Cerebellar nuclear complex (tissue), 1 donor: ENCODE measurements at places on chromosomes 7 and 10.

- DNase-seq, result no peak
Observed at GRCh38 chr10:60942788-60943315, 1.1 kb downstream of the RHOBTB1 start.

DNA sequence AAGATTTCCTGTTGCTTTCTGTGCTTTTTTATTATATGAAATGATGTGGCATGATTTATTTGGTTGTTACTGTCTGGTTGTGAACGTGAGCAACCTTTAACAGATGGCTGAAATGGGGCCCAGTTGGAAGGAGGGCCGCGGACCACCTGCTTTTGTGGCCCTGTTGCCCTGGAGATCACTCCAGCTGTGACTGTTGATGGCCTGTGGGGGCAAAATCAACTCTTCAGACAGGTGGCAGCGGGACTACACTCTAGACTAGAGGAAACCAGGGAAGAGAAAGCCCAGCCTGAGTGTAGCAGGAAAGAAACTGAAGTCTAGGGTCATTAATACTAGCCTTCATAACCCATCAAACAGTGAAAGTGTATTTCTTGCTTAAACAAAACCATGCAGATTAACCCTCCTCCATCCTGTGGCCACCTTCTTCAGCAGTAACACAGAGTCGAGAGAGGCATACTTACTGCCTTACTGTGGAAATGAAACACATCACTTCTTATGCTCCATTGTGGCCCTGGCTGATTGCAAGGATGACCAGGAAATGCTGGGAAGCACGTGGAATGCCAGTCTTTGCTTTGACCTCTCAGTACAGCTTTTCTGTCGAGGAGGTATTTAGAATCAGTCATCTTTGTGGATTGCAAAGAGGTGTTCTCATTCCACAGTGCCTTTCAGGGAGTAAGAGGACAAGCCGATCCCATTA, 80.5 kb downstream of the CCNY start:
- no peak for DNase-seq

GRCh38 chr10:1558906-1559305, 178.4 kb downstream of the ADARB2 start:
- no peak for DNase-seq

DNA sequence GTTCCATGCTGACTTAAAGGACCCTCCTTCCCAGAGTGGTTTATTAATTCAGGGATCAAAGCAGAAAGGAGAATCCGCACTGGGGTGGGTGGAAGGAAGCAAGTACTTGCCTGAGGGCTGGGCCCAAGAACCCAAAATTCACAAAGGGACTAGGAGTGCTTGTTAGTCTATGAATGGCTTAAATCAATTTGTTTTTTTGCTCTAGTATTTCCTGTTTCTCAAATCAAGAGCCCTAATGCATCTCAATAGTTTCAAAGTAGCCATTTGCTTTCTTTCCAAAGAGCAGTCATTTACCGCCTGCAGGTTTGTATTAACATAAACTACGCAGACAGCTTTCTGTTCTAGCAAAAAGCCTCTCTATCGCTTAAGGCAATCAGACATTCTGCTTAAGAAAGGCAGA, 44.2 kb upstream of the SLC35G1 start:
- no peak for DNase-seq

DNA sequence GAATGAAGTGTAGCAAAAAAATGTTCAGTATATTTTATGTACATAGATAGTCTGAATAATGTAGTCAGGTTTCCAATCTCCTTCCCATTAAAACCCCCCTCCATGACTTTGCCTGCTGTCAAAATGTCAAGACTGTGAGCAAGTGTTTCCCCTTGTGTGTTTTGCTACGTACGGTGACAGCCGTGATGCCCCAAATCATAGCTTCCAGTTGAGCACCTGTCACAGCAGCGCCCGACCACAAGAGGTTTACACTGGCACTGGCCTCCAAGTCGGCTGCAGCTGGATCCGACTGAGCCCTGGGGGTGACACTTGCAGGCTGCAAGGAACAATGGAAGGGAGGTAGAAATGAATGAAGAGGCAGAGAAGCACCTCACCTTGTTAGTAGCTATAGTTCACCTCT, 62.3 kb downstream of the LAMB4 start:
- DNase-seq, result no peak

DNA sequence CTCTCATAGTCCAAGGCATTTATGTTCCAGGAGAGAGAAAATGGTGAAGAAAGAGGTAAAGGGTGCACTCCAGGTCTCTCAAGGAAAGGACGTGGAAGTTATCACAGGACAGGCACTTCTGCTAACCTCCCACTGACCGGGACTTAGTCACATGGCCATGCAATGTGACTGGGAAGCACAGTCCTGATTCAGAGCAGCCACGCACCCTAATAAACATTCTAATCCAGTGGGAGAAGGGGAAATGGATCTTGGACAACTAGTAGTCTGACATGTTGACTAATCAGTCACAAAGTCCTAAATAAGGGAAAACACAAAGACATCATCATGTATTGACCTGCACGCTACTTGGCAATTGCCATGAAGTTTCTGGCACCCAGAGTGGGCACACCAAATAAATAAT, 417.5 kb upstream of the ZMIZ1 start:
- DNase-seq, result no peak

DNA sequence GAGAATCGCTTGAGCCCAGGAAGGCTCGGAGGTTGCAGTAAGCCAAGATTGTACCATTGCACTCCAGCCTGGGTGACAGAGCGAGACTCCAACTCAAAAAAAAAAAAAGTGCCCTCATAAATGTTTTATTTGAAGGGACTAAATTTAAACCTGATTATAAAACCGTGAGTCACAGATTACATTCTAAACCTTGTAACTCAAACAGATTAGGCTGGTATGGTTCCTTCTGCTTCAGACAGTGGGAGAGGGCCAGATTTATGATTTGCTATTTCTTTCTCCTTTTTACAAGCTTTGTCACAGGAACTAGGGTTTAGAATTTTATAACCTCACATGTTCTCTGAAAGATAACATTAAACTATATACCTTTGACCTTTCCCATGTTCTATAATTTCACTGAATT, 801.2 kb upstream of the ZWINT start:
- no peak for DNase-seq

GRCh38 chr10:82378146-82378545, 503.2 kb downstream of the NRG3 start:
- no peak for DNase-seq

DNA sequence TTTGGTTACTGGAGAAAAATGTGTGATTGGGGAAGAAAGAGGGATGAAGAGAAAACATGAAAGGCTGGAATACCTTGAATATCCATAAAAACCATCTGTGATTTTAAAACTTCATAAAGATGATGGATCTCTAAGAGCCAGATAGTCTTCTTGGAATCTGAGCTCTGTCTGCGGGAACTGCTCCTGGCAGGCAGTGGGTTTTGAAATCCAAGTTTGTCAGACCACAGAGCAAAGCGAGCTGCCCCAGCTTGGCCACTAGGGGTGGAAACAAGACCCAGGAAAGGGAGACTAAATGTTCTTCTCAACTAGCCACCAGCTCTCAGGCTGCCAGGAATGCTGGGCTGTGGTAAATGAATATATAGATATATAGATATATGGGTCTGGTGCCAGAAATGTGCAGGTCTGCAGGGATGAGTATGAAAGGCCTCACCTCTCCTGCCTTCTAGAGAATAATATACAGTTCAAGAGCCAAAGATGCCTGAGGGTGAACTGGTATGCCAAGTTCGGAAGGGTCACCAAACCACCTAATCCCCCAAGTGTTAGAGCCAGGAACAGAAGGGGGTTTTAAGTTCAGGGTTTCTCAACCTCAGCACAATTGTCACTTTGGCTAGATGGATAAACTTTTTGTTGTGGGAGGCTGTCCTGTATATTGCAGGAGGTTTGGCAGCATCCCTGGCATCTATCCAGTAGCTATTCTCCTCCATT, 208.8 kb downstream of the KCNMA1 start:
- DNase-seq, result no peak

DNA sequence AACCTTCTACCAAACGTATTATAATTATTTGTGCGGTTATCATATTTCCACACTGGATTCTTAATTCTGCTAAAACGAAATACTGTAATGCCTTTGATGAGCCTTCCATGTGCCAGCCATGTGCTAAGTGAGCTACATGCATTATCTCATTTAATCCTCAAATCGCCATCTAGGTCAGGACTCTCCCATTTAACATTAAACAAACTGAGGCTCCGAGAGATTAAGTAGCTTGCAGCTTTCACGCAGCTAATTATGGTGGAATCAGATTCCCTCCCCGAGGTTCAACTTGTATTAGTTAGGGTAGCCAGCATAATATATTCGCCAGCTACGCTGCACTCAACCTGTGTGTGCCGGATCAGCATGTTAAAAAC, 798 bp upstream of the TSPAN33 start:
- DNase-seq, result no peak

GRCh38 chr10:46787321-46787615, 124.0 kb upstream of the PTPN20 start:
- DNase-seq, result peak; percentile 16

- DNase-seq, result no peak
Observed at GRCh38 chr10:123011987-123012386, 3.2 kb downstream of the ACADSB start.

DNA sequence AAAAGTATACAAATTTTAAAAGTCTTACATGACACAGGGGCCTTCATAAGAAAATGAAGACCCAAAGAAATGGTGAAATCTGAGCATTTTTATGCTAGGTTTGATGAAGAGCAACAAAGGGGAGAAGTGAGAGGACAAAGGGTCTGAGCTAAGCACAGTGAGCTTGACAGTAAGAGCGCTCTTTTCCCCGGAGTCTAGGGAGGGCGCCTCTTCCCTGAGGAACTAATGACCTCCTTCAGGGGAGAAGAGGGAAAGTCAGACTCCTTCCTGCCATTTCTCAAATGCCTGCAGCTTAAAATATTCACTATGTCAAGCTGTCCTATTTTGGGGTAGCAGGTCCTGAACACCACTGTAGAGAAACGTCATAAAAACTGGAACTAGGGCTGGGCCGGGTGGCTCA, 18.1 kb upstream of the PAXIP1 start:
- DNase-seq, result no peak

DNA sequence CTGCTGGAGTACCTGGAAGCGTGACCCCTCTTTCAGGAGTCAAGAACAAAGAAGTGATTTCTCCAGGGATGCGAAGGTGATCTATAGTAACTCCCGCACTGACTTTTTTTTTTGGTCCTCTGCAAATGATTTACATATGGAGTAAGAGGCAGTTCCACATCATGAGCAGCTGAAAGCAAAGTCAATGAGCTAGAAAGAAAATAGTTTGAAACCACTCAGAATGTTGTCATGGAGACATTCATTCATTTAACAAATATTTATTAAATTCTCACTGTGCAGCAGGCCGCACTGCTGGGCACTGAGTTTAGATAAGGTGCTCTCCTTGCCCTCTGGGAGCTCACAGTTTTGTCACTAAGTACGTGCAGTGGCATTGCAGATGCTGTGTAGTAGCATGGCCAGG, 206.7 kb downstream of the CAMK1D start:
- DNase-seq, result no peak

DNA sequence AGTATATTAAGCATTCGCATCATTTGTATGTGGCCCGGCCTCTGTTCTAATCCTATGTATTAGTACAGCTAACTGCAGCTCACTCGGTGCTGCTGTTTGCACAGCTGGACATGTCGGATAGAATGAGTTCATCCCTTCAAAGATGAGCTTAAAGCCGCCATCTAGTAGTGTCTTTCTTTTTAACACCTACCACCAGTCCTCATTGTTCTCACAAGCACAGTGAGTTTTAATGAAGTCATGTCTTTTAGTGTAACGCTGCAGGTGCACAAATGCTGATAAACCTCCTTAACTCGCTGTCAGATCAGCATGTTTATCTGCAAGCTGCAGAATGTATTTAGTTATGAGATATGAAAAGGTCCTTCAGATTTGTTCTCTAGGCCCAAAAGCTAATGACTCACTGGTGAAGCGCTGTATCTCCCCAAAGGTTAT, 247.5 kb downstream of the MTERF1 start:
- no peak for DNase-seq

- DNase-seq, result no peak
Observed at GRCh38 chr7:108581655-108582491, 12.2 kb downstream of the DNAJB9 start.

GRCh38 chr10:78687626-78688025, 381.1 kb upstream of the ZMIZ1 start:
- DNase-seq, result no peak

DNA sequence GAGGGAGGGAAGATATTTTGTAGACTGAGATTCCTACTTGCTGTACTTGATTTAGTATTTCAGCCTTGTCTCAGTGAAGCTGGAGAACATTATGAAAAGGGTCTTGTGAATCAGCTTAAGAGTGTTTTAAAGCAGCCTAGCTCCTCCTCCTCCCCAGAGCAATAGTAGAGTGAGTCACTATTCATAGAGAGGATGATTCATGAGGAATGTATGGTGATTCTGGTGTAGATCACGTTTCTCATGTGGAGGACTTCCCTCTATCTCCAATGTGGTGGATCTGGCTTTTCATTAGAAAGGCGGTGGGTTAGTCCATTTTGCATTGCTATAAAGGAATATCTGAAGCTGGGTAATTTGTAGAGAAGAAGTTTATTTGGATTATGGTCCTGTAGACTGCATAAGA, 340.1 kb upstream of the CHRM2 start:
- no peak for DNase-seq

GRCh38 chr7:69108097-69108496, 490.2 kb upstream of the AUTS2 start:
- DNase-seq, result no peak

DNA sequence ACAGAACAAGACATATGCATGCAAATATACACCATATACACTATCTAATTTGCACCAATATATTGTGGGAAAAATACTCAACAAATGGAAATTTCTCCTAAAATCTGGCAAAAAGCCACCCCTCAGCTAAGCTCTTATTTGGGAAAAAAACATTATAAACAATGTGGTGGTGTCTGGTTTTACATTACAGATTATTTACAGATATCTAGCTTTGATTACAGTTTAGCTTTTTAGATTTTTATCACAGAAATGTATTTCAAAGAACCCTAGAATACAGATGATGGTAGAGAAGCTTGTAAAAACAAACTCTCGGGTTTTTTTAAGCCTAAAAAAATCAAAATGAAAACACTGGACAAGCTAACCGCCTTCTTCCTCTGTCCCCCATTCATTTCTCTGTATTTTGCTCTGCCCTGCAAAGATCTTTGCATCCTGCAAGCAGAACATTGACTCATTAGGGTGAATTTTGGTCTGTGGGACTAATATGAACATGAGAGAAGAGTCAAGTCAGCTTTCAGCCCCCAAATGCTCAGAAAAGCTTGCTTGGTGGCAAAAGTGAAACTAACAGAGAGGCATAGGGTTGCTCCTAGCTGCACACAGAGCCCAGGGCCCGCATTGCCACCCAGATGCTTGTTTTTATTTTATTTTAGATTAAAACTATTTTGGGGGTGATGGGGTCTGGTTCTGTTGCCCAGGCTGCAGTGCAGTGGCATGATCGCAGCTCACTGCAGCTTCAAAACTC, 88.8 kb upstream of the LYZL1 start:
- no peak for DNase-seq

DNA sequence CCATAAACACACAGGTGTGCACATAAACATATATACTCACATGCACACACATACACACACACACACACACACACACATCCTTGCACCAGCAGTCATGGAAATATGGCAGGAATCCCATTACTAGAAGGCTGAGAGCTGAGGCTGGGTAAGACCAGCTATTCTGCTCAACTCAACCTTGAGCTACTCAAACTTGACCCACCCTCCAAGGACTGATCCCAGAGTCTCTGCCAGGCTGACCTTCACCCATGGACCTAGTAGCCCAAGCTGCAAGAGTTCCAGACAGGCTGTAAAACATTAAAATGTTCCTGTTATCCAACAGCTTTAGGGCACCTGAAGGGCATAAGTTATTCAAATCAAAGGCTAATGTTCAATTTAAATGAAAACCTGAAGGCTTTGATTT, 134.6 kb downstream of the FRMD4A start:
- no peak for DNase-seq

- no peak for DNase-seq
Observed at GRCh38 chr7:30157204-30157603, 22.4 kb downstream of the MTURN start.

GRCh38 chr10:121797490-121797889, 130.3 kb downstream of the ATE1 start:
- no peak for DNase-seq
